NK-92 treated with Interleukin-12 subunit alpha and Interleukin-12 subunit beta, amount 100 ng/mL, for 24 hours (cell line): ENCODE measurements at places on chromosomes 11 and 22.

GRCh38 chr11:59062602-59063529, 23.2 kb upstream of the GLYATL1B start:
- no peak for DNase-seq

GRCh38 chr22:44398856-44399837, 86.4 kb upstream of the SHISAL1 start:
- DNase-seq = no peak

- no peak for DNase-seq
These were observed 272.0 kb upstream of the SESN3 start for GRCh38 chr11:95503047-95503446.

DNA sequence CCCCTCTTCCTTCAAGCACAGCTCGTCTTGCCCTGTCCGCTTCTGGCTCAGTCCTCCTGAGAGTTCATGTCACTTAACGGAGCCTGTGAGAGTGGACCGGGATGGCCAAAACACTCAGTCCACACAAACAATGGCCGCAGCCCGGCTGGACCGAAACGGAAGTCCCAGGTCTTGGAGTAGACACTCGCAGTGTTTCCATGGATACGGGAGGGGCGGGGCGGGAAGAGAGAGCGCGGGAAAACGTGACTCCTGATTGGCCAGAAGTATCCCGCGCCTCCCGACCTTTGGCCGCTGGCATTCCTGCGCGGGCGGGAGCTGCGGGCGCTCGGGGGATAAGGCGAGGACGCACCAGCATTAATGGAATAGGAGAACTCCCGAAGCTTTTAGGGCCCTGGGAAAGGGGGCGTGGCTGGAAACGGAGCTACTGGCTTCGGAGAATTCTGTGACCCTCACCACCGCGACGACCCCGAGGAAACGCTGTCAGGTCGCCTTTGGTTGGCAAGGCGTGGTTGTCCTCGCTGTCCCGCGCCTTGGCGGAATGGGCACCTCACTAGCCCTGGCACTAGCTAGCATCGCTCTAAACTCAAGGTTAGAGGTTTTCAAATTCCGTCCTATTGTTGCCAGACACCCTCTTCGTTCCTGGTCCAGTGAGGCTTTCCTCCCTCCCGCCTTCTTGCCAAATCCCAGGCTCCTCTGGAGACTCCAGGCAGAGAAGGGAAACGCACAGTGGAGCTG, at the start of the genes NLRP14 and ZNF214:
Gene NLRP14 (plus strand): TSS at position 297 of the 735 bp plus-strand sequence. CDS start 18,108 bp downstream, outside the sequence.
Gene ZNF214 (minus strand): TSS at position 164 of the 735 bp plus-strand sequence. CDS start 17,511 bp downstream, outside the sequence.
- DNase-seq = no peak

GRCh38 chr11:114845766-114846415, 167.6 kb downstream of the NXPE2 start:
- no peak for DNase-seq

- DNase-seq = no peak
These were observed 69.2 kb upstream of the CCDC90B start for GRCh38 chr11:83355391-83355790.

DNA sequence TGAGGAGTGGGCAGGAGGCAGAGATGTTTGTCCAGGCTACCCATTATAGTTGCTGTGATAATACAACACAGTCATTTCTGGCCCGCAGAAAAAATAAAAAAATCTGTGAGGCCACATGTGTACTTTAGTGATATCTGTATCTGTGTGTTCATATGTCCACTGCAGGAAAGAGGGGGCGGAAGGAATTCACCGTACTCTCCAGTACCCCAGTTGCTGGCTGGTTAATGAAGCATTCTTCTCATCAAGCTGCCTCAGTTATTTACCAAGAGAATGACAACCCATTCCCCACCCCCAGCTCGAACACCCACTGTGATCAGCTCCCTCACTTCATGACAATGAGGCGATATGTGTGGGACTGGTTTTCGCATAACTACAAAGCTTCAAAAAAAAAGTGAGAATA, 309.3 kb downstream of the SOX6 start:
- no peak for DNase-seq

DNA sequence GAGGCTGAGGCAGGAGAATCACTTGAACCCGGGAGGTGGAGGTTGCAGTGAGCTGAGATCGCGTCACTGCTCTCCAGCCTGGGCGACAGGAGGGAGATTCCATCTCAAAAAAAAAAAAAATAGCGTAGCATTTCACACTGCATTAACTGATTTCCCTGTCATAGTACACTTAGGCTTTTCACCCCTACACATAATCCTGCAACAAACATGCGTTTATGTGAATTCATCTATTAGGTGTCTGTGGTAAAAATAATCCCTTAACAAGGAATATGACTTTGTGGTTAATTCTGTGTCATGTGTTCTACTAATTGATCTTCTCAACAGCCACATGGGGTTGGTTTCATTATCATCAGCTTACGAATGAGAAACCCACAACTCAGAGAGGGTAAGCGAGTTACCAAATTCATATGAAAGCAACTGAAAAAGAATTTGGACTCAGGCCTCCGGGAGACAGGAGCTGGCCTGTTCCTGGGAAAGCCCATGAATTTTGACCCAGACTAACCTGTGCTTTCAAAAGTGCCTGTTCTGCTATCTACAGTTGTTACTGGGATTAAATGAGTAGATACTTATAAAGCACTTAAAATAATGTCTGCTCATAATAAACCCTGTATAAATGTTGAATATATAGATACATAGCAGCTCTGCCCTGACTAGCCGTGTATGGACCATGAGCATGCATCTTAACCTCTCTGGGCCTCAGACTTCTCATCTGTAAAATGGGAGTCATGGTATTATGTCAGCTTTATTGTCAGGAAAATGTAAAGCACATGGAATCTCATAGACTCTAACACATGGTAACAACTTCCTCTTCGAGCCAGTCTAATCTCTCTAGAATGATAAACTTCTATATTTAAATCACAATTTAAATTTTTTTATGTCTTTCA, 36.6 kb downstream of the KCNJ1 start:
- DNase-seq = no peak

- no peak for DNase-seq
These were observed 11.8 kb downstream of the PIM3 start for GRCh38 chr22:49972163-49973017.

DNA sequence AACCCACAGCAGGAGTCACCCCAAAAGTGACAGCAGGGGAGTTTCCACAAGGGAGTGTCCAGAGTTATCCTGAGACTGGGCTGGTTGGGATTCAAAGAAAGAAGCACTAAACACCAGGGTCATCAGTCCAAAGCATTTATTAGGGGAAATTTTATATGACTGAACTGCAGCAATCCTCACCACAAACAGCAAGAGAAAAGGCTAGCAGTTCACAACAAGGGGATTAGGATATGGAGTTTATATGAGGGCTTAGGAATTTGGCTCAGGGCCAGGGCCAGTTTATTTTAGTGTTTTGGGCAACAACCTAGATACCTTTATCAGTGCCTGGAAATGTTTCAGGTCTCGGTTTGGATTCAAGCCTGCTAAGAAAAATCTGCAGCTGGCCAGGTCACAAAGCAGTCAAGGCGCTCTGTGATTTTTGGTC, 4.6 kb upstream of the TMEM126A start:
- no peak for DNase-seq

DNA sequence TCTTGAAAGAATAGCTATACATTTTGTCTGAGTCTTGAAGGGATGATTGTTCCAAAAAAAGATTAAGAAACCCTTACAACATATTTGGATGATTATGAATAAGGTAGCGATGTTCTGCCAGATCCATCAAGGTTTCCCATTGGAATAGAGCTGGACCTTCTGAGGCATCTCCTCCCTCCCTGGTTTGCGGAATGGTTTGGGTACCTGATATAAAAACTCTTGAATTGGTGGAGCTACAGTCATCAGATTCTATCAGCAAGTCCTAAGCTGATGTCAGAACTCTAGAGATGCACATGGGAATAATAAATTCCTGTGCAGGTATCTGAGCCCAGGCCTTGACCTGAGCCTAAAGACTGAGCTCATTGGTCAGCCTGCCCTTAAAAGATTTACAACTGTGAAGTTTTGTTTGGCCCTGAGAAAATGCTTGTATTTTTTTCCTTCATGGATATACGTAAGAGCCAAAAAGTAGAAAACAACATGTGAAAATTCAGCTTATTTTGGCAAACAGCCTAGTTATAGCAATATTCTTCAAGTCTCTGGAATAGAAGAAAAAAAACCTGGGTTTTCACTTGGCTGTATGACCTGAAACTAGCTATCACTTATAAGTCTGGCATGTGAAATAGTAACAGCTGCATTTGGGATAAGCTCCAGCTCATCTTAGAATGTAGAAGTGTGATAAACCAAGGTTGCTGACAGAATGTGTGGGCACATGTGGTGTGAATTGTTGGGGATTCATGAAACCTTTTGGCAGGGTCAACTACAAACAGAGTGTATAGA, 265.7 kb upstream of the CTSC start:
- DNase-seq = no peak

DNA sequence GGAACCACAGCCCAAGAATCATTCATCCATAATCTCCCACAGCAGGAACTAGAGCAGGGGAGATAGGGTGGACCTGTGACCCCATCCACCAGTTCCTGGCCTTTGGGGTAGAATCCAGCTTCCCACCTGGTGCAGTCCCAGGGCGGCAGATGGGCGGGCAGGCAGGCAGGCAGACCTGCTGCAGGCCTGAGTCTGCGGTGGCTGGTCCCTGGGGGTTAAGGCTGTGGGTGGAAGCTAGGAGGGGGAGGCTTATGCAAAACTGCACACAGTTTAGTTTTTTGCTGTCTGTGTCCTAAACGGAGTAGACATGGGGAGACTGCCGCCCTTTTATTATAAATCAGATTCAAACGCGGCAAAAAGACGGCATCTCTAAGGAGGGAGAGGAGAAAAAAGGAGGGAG, 4.5 kb upstream of the NEFH start:
- DNase-seq = no peak

GRCh38 chr11:3052567-3052966, 4.7 kb downstream of the CARS1 start:
- no peak for DNase-seq

- DNase-seq = no peak
These were observed 70.1 kb downstream of the PDE3B start for GRCh38 chr11:14713496-14714244.
